ENCODE measurements at places on chromosomes 3 and 15.

GRCh38 chr15:101065570-101066221, 146.5 kb downstream of the LRRK1 start:
- no peak for DNase-seq

GRCh38 chr15:60540002-60540651, 61.2 kb upstream of the ICE2 start:
- no peak for DNase-seq

DNA sequence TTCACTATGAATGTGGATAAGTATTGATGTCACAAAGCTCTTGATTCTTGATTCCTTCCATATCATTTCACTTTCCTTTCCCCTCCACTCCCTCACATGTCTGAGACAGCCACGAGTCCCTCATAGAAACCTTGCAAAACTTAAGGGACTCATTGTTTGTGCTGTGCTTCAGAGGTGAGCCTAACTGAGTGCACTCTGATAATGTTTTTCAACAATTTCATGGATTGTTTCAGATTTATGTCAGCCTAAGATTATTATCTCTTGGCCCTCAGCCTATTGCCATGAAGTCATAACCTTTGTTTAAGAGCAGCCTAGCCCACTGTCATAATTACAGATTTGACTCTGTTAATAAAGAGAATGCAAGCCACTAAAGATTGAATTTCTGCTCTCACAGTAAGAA, 363.6 kb downstream of the MECOM start:
- no peak for DNase-seq

- no peak for DNase-seq
Measured at GRCh38 chr15:88704791-88705768, 66.3 kb downstream of the ISG20 start.

- DNase-seq, result no peak
Measured at GRCh38 chr3:142888099-142888480, 793 bp downstream of the PCOLCE2 start.

- DNase-seq, result no peak
Measured at GRCh38 chr15:67564021-67564967, 21.8 kb downstream of the MAP2K5 start.

DNA sequence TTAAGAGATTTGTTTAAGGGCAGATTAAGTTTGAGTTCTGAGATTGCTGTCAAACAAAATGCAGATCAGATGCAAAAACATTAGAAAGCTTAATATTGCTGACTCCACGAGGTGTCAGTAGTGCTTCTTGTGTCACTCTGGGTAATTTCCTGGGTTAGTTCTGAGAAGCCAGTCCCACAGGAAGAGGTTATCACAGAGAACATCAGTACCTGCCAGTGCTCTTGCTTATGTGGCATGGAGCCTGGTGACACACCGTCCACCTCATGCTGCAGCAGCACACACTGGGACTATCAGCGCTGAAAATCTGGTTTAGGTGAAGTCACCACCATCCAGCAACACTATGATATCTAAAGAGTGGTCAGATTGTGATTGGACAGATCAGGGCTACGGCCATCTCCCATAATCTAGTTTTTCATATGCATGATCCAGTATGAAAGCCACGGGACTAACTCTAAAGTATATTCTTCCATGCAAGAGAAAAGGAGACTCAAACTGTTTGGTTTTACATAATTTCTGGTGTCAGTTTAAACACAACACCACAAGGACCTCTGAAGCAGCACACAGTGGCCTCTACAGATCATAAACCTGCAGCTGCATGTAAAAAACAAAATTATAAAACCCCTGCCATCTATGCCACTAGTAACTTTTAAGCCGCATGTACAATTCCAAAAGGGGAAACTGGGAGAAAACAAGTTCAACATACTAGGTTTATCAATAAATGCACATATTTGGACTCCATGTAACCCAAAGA, 36.1 kb upstream of the MYO5C start:
- no peak for DNase-seq

DNA sequence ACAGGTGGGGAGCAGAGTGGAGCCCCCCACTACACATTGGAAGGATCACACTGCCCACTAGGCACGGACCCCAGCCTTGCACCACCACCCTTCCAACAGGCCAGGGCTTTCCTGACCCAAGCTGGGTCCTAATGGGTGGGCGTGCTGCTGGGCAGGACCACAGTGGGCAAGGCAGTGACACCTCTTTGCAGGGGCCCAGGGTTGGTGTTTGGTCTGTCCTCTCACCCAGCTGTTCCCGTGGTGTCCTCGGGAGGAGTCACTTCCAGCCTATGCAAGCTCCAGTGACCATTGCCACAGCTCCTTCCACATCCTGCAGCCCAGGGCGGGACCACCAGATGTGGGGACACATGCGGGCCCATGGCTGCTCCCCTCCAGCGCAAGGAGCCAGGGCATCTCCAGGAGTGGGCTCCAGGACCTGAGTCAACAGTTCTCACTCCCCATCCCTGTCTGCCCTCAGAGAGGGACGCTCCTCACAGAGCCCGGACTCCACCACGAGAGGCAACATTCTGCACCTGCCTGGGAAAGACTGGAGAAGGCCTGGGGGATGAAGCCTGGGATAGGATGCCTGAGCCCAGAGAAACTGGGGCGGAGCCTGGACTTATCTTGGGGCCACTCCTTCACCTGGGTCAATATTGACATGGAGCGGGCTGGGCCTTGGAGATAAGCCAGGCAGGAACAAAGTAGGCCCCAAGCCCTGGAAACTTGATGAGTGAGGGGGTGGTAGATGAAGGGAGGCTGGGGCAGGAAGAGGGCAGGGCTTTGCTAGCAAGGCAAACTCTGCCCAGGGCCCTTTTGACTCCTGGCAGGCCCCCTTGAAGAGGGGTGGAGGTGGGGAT, 3.9 kb upstream of the VILL start:
- no peak for DNase-seq

GRCh38 chr3:195164573-195165264, 106.2 kb downstream of the XXYLT1 start:
- DNase-seq, result no peak

- no peak for DNase-seq
Measured at GRCh38 chr3:71146673-71147072, 436.9 kb downstream of the FOXP1 start.

GRCh38 chr3:15286022-15286421, 46.4 kb downstream of the SH3BP5 start:
- no peak for DNase-seq

DNA sequence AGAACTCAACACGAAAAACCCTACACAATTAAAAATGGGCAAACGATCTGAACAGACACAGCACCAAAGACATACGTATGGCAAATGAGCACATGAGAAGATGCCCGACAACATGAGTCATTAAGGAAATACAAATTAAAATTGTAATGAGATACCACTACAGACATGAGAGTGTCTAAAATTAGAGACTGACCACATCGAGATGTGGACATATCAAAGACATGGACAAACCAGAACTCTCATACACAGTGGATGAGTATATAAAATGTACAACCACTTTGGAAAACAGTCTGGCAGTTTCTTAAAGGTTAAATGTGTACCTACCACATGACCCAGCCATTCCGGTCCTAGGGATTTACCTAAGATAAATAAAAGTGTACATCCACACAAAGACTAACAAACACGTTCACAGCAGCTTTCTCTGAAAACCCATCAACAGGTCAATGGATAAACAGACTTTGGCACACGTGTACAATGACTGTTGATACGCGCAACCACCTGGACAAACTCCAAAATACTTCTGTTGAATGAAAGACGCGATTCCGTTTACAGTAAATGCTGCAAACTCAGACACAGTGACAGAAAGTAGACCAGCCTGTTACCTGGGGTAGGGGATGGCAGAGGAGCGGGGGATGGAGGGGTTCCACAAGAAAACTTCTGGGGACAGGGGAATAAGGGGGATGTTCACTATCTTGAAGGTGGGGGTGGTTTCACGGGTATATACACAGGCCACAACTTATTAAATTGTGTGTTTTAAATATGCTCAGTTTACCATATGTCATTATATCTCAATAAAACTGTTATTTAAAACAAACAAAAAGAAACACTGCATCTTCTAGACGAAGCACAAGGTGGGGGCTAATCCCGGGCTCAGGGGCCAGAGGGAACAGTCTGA, 2.1 kb downstream of the TNK2 start:
- DNase-seq, result peak; percentile 68

- no peak for DNase-seq
Measured at GRCh38 chr15:93031103-93031464, 57.9 kb downstream of the RGMA start.

DNA sequence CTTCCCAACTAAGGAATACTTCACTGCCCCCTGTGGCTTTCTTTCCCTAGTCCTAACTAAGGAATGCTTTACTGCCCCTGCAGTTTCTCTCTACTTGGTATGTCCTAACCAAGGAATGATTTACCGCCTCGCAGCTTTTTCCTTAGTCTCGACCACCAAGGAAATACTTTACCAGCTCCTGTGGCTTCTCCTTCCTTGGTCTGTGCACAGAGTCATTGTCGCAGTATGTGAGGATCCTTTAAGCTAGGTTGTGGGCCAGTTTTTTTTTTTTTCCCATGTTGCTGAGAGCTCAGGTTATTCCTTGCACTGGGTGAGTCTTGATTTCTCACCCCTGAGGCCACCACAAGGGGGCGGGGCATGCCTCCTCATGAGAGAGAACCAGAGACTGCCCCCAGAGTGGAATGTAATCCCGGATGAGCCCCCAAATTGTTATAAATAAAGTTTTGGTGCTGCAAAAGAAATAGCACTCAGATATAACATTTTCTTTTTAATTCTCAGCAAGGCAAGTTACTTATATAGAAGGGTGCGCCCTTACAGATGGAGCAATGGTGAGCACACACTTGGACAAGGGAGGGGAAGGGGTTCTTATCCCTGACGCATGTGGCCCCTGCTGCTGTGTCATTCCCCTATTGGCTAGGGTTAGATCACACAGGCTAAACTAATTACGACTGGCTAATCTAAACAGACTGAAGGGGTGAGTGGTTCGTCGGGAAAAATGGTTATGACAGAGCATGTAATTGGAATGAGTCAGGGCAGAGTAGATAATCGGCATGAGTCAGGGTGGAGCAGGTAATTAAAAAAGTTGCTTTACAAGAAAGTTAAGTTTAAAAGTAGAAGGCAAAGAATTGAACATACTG, 27.0 kb downstream of the NDUFB4 start:
- peak; percentile 10 for DNase-seq

GRCh38 chr3:172062761-172063160, 23.4 kb downstream of the FNDC3B start:
- DNase-seq, result no peak

GRCh38 chr3:44509393-44509921, 32.0 kb upstream of the ZNF445 start:
- no peak for DNase-seq

DNA sequence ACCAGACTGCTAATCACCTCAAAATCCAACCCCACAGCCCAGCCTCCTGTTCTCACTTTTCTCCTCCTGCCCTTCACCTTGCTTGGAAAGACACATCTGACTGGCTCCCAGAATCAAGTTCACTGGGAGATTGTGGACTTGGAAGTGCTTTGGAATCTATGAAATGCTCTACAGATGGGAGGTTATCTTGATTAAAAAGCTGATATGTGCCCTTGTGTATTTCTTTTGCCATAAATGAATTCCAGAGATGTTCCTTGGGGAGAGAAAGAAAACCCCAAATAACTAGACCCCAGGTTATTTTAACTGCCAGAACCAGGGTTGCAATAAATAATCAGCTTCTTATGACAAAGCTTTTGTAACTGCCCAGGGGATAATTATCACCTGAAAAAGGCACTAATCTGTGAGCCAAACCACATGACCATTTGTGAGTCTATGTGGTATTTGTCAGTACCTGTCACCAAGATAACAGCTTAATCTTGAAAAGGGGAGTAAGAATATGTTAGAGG, 21.7 kb upstream of the ARHGEF3 start:
- no peak for DNase-seq

DNA sequence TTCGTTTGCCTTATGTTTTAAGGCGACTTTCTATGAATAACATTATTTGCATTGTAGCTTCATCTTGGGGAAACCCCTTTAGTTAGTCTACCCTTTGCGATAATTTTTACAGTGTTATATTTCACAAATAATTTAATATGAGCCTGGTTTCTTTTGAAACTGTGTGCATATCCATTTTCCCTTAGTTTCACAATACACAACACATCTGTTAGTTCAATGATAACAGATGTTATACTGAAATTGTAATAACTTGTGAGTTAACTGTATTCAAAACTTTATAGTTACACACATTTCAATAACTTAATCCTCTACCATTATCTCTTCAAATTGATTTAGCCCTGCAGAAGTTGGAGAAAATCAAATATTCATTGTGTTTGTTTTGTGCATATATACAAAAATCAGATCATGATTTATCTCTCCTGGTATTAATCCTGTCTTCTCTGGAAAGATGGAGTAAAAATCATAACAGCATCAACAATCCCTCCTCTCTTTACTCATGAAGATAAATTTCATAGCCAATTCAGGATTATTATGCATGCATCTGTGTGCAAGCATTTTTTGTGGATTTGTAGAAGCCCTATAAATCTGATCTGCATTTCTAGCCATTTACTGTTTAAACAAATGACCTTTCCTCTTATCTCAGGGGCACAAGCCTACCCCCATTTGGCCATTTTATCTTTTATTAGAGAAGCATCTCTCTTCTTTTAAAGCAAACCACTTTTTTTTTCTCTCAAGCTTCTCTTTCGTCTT, 304.0 kb downstream of the VPS13C start:
- DNase-seq, result no peak

GRCh38 chr15:64693134-64693533, 82.3 kb downstream of the RBPMS2 start:
- DNase-seq, result no peak

DNA sequence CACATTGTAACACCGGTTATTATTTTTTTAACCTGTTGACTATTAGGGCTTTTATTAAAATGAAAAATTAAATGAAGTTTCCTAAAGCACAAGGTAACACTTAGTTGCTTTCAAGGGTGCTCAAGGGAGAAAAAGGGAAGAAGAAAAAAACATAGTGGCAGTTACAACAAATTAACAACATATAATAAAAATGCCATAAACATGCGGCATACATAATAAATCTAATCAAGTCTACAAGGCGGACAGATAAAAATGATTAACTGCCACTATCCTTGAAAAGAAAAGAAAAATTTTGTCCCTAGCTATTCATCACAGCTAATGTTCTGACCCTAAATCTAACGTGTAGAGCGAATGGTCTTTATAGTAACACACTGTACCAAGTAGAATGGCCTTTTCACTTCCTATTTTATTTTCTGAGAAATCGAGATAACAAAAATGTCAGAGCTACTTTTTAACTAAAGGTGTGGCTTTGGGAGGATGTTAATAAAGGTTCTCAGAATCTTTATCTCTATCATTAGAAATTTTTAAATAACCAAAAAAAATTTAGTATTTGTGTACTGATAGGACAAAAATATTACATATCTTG, 194.9 kb downstream of the FOXP1 start:
- DNase-seq, result no peak

DNA sequence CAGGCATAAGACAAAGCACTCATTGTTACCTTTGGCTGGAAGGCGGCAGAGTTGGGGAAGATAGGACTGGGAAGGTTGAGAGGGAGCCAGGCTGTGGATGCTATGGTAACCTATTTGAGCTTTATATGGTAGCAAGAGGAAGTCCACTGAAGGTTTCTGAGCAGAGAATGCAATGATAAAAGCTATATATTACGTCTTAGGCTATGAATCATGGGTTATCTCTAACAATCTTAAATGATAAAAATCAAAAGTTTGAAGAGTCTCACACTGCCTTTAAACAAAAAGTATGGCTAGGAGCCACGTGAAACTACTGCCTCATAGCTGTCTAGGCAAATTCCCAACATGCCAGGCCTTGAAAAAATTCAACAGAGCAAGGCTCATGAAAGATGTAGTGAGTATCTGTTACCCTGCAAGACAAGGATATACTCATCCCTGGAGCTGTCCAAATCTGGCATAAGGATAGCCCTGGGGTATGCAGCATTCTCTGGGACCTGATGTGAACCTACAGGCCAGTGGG, 4.1 kb downstream of the P3H2 start:
- no peak for DNase-seq

Measured in hematopoietic multipotent progenitor cell treated with erythropoietin and hydrocortisone succinate and interleukin-3 and kit ligand, for 17 days (in vitro differentiated cells).